ENCODE measurements at places on chromosomes 16 and 17. TPM values are rescaled to one million over a fixed set of nuclear protein-coding genes. Genes with fewer than 3 reads are reported as not detected.

MAP3K14 gene
- polyA plus RNA-seq, result 7.6 TPM

APOBR gene
- polyA plus RNA-seq, result 0.45 TPM

SPN gene
- polyA plus RNA-seq, result 1.0 TPM

KRTAP1-1 gene
- polyA plus RNA-seq, result not detected

GAN gene
- polyA plus RNA-seq, result 0.60 TPM

CCL5 gene
- 4.2 TPM for polyA plus RNA-seq

CASKIN1 gene
- 0.30 TPM for polyA plus RNA-seq

Measured in kidney (tissue), 22 donors.